ENCODE measurements at places on chromosomes 6 and 20.

- no peak for DNase-seq
These were observed 50.5 kb downstream of the SOBP start for GRCh38 chr6:107540465-107540857.

DNA sequence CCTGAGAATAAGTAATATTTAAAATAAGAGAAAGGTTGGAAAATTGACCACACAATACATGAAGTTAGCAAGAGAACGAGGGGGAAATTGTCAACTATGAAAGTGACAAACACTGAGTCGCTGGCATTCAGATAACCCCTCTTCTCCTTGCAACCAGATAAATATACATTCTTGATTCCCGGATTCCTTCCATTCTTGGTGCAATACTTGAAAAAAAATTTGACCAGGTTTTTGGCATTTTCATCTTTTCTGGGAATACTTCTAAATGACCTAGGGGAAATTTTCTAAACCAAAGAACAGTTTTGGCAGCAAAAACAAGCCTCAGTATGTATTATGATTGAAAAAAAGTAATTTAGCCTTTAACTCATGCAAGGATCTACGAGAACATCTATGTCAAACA is 164.0 kb downstream of the PDE7B start:
- no peak for DNase-seq

DNA sequence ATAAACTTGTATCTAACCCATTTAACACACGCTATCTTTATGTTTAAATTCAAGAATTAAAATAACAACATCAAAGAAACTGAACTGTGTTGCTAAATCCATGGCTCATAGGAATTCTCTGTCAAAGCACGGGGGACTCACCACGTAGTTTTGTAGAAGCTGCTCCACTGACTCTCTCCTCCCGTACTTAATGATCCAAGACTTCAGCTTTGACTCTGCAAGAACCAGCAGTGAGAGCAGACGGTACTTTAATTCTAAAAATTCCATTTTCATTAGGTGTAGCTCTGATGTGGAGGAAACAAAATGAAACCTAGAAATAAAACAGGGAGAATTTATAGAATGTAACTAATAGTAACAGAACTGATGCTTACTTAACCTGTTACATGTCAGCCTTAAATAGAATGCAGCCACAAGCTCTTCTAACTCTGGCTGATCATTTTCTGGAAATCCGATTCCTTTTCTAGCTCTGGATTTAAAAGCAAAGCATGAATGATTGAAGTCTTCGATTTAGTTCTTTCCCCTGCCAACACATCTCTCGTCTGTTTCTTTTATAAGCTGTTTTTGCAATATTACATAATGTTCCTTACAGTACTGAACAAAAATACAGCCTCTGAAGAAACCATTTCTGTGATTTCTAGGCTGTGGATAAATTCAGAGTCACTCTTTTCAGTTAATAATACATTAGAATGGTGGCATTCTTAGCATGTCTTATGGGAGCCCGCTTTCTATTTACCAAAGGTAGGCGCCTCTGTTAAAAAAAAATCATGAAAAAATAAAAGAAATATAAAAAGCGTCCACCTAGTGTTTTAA is 165.5 kb downstream of the SYNE1 start:
- DNase-seq = no peak

- no peak for DNase-seq
These were observed 825.5 kb upstream of the MANEA start for GRCh38 chr6:94751641-94752329.

GRCh38 chr6:31718265-31718664 is 3.1 kb downstream of the LY6G6D start:
- DNase-seq = no peak

- DNase-seq = no peak
These were observed 77.9 kb upstream of the TOX2 start for GRCh38 chr20:43836790-43837189.

DNA sequence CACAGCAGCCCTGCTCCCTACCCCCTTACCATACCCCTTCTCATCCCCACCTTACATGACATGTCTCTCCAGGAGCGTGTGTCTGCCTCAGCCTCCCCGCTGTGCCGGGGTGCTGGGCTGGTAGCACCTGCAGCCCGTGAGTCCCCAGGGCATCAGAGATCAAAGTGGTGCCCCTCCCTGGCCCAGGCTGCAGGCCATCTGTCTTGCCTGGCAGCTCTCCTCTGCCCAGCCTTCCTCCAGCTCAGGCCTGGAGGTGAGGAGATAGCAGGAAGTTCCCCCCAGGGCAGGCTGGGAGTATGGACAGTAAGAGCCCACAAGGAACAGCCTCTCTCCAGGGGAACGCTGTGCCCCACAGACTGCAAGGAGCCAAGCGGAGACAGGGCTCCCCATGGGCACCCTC is 35.3 kb downstream of the GRM4 start:
- DNase-seq = no peak

- DNase-seq = no peak
These were observed 95.1 kb downstream of the FUT9 start for GRCh38 chr6:96110878-96111277.

GRCh38 chr6:20877008-20877937 is 343.0 kb downstream of the CDKAL1 start:
- DNase-seq = peak; percentile 92

DNA sequence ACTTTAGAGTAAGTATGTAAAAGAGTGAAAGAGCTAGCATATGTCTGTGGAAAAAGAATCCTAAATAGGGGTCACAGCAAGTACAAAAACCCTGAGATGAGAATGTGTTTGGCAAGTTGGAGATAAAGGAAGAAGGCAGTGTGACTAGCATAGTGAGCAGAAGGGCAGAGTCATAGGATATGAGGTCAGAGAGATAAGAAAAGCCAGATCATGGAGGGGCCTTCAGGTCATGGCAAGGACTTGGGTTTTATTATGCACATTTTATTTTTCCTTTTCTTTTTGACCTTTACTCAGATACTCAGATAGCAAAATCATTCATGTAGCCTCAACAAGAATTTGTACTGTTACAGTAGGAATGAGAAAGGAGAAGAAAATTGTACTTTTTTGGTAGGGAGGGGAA is 138.0 kb downstream of the GJA1 start:
- peak; percentile 14 for DNase-seq

- no peak for DNase-seq
These were observed 32.4 kb downstream of the MDGA1 start for GRCh38 chr6:37665304-37665703.

GRCh38 chr6:36688063-36688738 is 9.4 kb upstream of the RAB44 start:
- no peak for DNase-seq

- no peak for DNase-seq
These were observed 169.3 kb downstream of the CD83 start for GRCh38 chr6:14286634-14287428.

GRCh38 chr6:142550310-142551063 is 248.7 kb downstream of the ADGRG6 start:
- no peak for DNase-seq

DNA sequence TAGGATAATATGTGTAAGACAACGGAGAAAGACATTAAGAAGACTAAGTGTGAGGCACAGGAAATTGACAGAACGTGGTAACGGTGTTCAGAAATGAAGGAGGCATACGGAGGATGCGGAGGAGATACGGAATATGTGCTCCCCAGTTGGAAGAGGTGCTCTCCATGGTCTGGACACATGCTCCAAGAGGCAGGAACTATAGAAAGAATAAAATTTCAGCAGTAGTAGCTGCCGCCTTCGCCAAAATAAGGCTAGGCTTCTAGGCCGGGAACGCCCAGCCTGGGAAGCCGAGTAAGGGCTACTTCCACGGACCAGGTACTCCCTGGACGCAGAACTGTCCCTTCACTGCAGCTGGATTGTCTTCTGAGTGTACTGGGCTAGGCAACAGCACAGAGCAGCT is 7.4 kb downstream of the MAFB start:
- DNase-seq = no peak

- no peak for DNase-seq
These were observed 114.4 kb downstream of the CEBPB start for GRCh38 chr20:50304923-50305635.

- DNase-seq = peak; percentile 52
These were observed 4.8 kb downstream of the F13A1 start for GRCh38 chr6:6315660-6316059.

GRCh38 chr6:135236732-135237131 is 55.6 kb downstream of the MYB start:
- no peak for DNase-seq

DNA sequence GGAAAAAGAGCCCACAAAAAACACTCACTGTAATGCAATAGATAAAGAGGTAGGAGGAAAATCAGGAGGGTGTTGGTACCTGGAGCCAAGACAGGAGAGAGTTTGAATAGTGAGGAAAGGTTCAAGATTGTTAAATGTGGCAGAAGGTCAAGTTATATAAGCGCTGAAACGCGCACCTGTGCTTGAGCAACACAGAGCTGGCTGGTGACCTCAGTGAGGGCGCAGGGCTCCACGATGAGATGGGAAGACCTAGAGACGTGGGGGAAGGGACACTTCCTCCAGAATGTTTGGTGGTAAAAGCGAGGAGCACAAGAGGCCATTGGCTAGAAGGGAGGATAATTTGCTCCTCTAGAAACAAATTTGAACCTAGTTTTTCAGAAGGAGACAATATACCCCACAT is 4.2 kb upstream of the PPP1R14C start:
- no peak for DNase-seq

DNA sequence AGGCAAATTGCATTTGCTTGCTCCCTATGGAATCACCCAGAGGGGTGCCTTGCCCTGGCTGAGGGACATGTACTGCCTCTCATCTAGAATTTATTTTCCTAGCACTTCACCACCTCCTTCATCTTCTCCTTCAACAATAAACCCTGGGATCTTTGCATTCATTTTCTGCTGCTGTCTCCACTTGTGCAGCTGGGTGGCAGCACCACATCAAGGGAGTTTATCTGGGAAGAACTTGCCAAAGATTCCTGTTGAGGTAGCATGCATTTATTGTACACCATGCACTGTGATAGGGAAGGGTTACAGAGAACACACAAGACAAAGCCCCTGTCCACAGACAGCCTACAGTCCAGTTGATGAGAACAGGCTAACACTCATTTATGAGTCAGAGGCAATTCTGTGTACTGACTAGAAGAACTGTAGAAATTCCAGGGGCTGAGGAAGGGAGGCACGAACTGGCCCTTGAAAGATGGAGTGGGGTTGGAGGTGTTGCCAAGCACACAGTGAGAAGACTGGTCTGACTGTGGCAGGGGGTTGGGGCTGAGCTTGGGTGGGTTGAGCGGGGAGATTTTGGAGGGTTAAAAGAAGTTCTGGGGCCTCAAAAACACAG is 17.5 kb downstream of the C20orf173 start:
- no peak for DNase-seq

- DNase-seq = peak; percentile 47
These were observed 59.5 kb downstream of the NINL start for GRCh38 chr20:25525867-25526266.

DNA sequence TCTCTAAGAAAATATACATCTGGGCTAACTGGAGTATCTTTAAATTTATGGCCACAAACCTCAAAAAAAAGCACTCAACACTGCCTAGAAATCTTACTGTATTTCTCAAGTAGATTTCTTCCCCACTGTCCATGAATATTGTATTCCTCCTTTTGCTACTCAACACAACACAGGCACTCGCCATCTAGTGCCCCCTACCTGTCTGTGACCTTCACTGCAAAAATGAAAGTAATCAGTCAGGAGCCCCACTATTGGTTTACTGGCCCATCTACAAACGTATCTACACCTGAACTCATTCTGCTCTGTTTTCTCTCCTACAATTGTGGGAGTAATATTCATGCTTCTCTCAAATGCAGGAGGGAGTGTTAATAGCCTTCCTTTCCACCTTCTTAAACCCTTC is 58.3 kb downstream of the LY86 start:
- no peak for DNase-seq

GRCh38 chr6:119028091-119028490 is 50.4 kb downstream of the FAM184A start:
- no peak for DNase-seq

DNA sequence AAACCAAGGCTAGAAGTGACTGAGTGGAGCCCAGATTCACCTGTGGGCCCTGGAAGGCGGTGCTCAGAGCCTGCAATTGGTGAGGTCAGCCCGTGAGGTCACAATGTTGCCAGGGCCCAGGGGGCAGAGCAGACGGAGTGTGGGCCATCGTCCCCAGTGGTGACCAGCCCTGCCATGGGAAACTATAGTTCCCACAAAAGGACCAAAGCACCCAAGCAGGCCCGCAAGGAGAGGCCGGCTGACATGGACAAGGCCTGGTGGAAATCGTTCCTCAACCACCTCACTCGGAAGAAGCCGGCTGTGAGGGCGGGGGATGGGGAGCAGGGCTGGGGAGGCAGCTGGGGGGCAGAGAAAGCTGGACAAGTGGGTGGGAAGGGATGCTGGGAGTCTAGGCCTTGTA is at the start of gene C20orf144:
Gene C20orf144 (plus strand): TSS at position 156 of the 400 bp plus-strand sequence. CDS start 19 bp downstream, at position 175.
- no peak for DNase-seq

DNA sequence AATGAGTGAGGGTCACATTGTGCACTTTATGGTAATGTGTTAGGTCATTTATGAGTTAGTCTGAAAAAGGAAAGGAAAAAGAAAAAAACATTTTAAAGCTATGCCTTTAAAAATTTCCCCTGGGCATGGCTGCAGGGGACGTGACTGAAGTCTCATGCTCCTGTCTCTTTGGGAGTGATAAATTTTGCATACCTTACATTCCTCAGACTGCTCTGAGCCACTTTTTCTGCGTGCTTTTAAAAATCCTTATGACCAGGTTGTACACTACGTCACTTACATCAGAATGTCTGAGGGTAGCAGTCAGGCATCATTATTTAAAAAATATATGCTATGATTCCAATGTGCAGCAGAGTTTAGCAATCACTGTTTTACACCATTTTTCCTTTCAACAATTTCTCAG is 121.2 kb downstream of the RFPL4B start:
- no peak for DNase-seq

DNA sequence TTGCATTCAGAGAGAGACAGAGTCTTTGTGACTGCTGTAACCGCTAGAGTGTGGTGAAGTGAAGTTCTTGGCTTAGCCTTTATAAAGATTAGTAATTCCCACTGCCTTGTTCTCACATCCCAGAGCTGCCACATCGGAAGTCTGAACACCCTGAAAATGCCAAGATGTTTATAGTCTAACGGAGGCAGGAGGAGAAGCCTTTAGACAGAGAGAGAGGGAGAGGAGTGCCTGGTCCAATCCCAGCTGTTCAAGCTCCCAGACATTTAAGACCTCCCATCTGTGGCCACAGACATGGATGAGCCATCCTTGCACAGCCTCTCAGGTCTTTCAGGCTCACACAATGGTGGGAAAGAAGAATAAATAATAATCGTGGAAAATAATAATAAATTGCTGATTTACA is 1422.8 kb upstream of the EYS start:
- DNase-seq = no peak

DNA sequence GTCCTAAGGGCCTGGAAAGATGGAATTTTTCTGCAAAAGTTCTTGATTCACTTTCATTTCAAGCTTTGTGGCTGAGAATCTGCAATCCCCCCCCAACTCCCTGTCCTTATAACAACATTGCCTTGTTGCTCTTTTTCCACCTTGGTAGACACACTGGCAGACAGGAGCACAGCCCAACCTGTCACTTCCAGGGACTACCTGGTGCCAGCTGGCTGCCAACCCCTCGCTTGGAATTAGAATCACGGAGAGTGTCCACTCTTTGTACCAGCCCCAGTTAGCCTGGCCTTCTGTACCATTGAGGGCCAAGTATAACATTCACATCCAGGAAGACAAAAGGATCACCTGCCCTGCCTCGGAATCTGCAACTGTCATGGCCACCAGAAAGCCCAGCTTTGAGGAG is 74.7 kb downstream of the POPDC3 start:
- DNase-seq = no peak

GRCh38 chr6:130955755-130956154 is 107.3 kb downstream of the EPB41L2 start:
- DNase-seq = no peak
